ENCODE measurements at places on chromosomes 7 and 10.

DNA sequence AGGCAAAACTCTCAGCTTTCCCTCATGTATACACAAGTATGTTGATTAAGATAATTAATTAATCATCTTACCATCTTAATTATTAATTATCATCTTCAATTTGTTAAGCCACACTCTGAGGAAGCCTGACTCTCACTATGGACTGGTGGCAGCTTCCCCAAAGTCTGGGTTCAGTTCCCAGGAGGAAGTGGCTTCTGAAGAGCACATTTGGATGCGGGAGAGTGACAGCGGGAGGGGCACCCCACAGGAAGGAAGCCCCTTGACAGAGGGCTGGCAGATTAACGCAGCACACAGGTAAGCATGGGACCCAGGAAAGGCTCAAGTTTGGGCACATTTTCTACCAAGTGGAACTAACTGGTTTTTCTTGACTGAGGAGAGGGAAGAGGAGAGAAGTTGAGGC is 13.4 kb upstream of the SLIT1 start:
- DNase-seq, result no peak

DNA sequence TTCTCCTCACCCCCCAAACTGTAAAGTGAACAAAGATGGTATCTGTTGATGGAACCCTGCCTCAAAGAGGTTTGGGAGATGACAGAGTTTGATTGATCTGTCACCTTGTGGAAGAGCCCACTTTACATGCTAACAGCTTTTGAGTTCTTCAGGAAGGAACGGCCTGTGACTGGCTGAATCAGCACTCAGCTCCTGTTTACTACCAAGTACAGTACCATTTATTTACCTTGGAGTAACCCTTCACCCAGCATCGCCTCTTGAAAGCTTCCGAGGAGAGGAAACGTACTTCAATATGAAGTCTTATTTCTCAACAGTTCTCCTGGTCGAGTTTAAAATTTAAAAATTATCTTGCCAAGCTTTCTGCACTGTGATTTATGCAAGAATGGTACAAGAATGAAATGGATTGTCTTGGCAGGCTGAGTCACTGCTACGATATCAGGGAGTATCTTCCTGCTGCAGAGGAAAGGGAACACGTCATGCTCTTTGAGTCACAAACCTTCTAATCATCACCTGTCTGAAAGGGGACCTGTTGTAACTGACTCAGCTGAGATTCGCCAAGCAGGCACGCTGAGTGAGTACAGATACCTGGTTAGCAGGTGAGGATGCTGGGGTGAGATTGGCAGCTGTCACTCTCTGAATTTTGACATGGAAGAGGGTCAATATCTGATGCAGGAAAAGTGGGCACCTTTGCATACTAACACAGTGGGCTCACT is 30.1 kb downstream of the KLF6 start:
- no peak for DNase-seq

DNA sequence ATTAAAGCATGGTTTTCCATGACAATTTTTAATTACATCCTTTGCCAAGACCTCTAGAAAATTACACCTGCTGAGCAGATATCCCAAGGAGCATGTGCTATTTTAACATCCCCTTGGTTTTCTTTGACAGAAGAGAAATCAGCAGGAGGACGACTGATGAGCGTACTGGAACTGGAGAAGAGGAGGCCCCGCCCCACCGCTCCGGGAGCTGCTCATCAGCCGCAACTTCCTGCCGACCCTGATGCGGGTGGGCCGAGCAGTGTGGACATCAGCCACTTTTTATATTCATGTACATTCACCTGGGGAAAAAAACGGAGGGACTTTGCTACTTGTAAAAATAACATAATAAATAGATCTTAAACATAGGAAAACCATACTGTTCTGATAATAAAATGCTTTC is 54.2 kb downstream of the CDC123 start:
- no peak for DNase-seq

GRCh38 chr10:43220657-43221418 is 46.0 kb downstream of the RASGEF1A start:
- DNase-seq, result no peak

- DNase-seq, result no peak
Observed at GRCh38 chr7:4951304-4951703, 7.7 kb downstream of the MMD2 start.

DNA sequence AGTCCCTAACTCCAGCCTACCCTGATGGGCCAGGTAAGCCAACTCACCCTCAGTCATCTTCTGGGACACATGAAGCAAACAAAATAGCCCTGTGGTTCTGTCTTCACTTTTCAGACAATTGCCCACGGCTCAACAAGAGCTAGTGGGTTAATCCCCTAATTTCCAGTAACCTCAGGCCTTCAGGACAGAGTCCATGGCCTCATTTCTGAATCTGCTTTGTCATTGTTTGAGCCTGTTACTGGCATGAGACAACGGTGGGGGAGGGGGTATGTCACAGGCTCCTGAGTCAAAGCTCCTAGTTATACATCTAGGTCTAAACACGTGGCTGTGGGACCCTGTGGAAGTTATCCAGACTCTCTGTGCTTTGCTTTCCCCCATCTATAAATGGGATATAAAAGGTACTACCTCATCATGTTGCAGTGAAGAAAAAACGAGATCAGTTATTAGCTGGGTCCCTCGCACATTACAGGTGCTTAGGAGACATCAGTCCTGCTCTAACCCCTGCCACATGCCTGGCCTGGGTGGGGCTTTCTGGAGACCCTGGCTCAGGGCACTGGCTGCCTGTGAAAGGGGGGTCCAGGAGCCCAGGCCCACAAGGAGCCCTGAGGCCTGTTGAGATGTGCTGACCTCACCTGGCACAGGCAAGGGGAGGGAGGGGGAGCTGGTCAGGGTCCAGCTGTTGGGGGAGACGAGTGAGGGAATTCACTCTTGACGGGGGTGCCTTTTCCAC is 16.5 kb downstream of the MAT1A start:
- no peak for DNase-seq

All from type B pancreatic cell (in vitro differentiated cells).